ENCODE measurements at places on chromosomes 7 and 10.

DNA sequence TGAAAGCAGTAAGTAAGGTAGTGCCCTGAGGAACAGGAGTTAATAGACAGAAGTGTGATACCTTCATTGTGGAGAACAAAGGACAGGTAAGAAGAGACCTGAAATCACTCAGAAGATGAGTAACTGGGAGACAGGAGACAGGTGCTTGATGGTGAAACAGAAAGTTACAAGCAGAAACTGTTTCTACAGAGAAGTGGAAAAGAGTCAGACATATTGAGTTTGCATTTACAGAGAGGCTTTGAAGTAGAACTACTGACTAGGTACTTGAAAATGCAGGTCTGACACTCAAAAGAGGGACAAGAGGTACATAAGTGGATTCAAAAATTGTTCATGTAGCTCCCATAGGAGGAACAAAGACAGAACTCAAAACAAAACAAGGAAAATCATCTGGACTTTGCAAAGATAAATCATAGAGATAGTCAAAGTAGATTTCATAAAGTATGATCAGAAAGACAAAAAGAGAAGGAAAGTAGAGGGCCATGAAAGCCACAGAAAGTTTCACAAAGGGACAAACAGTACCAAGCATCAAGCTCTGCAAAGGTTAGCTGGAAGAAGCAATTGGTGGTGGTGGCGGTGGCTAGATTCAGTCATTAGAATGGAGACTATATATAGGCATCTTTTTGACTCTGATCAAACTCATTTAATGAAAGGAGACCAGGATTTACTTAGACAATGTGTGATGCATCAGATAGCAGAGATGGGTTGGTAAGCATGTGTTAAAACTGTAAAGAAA is 198.4 kb downstream of the PCLO start:
- no peak for DNase-seq

DNA sequence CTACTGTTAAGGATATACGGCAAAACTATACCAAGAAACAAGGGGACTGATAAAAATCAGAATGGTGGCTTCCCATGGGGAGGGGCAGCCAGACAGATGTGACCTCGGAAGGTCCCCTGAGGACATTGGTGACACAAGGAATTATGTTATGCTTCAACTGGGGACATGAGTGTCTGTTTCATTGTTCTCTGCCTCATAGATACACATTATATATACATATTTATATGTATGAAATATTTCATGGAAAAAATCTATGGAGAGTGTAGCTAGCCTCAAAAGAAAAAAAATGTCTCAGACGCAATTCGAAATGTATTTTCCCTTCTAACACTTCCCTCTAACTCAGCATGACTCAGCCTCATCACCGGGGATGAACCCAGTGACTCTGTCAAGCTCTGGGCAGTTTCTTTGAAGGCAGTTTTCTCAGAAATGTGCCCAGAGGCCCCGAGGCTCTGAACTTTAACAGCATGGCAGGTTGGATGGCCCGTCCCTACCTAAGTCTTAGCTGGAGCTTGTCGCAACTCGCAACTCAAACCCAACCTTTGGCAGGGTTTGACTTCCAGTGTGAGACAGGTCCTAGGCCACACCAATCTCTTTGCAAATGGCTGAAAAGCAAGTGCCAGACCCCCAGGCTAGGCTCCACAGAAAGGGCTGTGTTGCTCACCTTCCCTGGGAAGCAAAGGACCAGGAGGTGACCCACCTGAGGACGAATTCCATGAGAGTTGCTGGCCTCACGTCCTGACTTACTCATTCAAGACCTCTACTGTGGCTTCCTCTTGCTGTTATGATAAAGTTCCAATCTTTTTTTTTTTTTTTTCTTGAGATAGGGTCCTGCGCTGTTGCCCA is 86.9 kb downstream of the CARD11 start:
- peak; percentile 79 for DNase-seq

- no peak for DNase-seq
Measured at GRCh38 chr7:17745610-17746009, 194.7 kb downstream of the SNX13 start.

- DNase-seq: no peak
Measured at GRCh38 chr10:72096115-72097000, 8.0 kb upstream of the SPOCK2 start.

DNA sequence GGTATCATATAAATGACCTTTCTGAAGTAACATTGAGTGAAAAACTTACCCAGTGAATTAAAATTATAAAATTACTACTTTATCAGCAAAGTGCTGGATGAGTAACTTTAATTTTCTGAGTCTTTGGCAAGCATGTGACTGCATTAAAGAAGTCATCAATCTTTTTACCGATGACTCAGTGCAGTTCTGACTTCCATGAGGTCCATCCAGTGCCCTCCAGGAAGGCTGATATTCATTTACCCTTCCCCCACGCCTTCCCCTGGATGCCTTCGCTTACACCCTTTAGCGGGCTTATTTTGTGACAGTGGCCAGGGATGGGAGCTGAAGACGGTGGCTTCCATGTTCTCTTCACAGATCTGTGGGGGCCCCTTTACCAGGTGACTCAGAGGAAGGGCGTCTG is 572.9 kb upstream of the PFKP start:
- DNase-seq: no peak

DNA sequence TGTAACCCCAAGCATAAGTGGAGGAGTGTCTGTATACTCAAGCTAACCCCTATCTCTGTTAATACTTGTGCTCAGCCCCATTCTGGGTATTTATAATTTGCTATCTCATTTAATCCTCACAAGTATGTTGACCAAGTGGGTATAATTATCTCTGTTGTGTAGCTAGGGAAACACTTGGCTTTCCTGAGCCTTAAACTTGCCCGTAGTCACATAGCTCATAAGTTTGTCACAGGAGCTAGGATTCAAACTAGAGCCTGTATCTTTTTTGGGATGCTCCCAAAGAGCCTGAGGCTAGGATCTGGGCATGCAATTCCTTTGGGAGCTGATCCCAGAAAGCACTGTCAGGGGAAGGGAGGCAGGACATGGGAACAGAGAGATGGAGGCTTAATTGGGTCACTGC is 377.4 kb downstream of the GALNT17 start:
- DNase-seq: no peak

DNA sequence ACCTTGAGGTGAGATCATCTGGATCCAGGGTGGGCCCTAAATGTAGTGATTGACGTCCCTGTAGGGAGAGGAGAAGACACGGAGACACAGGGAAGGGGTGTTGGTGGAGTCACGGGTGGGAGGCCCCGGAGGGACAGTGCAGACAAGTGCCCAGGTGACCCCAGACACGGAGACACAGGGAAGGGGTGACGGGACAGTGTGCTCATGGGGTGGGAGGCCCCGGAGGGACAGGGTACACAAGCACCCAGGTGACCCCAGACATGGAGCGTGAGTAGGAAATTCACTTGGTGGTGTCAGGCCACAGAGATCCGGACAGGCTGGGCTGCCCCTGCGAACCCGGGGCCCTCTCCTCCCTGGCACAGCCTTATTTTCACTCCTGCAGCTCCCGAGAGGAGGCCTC is 176.9 kb downstream of the PTPRN2 start:
- no peak for DNase-seq

DNA sequence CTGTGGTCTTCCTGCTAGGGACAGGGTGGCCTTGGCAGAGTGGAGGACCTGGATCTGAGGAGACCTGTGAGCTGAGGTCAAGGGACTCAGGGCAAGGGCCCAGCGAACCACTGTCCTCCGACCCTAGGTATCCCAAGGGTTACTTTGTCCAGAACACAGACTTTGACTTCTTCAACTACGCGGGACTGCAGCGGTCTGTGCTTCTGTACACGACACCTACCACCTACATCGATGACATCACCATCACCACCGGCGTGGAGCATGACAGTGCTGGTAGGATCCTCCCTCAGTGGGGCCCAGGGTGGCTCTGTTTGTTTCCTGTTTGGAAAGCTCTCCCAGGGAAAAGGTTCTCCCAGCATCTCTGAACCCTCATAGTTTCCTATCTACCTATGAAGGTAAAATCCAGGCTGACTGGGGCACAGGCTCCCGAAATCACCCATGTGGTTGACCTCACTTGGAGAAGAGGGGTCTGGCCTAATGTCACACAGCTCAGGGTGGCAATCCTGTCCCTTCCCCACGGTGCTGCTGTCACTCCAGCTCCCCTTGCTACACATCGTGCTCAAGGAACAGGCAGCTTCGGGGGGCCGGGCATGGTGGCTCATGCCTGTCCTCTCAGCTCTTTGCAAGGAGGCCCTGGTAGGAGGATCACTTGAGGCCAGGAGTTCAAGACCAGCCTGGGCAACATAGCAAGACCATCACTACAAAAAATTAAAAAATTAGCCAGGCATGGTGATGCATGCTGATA is 57.6 kb downstream of the ZNF727 start:
- no peak for DNase-seq

DNA sequence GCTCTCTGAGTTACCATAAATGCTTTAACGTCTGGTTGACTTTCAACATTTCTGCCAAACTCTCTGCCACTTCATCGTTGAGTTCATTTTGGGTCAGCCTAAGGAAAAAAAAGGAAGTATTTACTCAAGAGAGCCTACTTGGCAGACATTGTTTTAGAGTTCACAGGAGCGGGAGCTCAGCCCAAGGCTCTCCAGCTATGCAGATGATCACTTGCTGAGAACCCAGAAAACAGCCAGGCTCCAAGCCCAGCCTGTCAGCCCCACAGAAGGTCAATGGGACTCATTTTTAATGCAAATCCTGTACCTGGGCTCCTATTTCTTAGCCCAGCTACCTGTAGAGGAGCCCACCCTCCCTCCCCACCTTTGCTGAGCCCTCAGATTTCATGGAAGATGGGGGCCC is 45.5 kb downstream of the NOD1 start:
- DNase-seq: no peak

DNA sequence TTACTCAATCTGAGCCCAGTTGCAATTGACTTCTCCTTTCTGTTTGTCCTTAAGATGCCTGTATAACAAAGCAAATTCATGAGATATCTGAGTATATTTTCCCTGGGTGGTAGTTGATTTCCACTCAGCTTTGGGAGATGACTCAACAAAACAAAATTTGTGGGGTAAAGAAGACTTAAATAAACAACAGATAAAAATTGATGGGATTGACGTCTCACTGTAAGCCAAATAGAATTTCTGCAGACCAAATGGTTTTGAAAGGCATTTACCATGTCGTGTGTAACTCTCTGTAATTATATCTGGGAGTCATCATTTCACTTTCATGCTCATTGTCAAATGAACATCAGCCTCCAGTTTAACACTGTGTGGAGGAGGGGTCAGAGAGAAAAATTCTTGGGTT is 255.4 kb upstream of the MYO3A start:
- no peak for DNase-seq

- DNase-seq: no peak
Measured at GRCh38 chr10:89357975-89358374, 19.9 kb upstream of the IFIT1B start.

DNA sequence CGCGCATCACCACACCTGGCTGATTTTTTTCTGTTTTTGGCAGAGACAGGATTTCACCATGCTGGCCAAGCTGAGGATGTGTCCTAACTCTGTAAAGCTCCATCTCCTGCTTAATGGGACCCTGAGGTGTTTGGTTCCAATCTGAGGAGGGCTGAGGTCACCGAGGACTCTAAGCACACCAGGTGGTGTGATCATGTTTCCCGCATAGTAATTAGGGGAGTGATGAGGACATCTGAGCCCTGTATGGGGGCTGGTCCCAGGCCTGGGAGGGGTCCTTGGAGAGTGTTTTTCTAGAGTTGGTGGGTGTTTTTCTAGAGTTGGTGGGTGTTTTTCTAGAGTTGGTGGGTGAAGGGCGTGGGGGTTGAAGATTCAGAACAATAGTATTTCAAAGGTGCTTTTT is 3.0 kb upstream of the ABHD11 start:
- DNase-seq: no peak

GRCh38 chr7:120695848-120696247 is 162.1 kb downstream of the TSPAN12 start:
- no peak for DNase-seq

DNA sequence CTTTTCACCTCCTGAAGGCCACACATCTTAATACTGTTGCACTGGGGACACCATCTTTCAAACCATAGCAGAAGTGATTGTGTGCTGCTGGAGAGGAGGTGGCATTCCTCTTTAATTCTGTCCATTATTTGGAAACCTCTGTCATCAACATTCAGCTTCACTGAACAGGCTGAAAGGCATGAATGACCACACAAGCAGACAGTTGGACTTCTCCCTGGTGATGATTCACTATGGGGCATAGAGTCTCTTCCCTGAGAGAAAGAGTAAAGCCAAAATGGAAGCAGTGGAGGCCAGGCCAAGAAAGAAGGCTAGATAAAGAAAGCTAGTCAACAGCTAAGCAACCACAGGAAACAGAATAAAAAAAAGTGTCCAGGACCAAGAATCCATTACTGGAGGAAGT is 113.1 kb upstream of the VSTM2A start:
- no peak for DNase-seq

- no peak for DNase-seq
Measured at GRCh38 chr7:24728503-24729364, 28.5 kb downstream of the GSDME start.

GRCh38 chr7:97118306-97118917 is 914 bp downstream of the SDHAF3 start:
- DNase-seq: no peak

DNA sequence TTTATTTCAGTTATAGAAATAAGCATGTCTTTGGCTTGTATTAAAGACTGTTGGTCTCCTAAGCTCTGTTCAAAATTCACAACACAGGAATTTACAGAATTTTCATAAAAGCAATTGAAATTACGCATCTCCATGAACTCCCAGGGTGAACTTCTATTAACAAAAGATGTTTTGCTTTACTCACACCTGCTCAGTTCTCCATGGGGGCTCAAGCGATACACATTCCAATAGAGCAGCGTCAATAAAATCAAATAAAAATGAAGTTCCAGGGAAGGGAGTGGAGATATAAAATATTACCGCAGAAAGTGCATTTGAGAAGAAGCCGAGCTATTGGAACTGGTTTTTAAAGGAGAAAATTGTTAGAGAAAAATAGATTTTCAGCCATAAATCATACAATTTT is 41.5 kb upstream of the ZNF438 start:
- DNase-seq: no peak

DNA sequence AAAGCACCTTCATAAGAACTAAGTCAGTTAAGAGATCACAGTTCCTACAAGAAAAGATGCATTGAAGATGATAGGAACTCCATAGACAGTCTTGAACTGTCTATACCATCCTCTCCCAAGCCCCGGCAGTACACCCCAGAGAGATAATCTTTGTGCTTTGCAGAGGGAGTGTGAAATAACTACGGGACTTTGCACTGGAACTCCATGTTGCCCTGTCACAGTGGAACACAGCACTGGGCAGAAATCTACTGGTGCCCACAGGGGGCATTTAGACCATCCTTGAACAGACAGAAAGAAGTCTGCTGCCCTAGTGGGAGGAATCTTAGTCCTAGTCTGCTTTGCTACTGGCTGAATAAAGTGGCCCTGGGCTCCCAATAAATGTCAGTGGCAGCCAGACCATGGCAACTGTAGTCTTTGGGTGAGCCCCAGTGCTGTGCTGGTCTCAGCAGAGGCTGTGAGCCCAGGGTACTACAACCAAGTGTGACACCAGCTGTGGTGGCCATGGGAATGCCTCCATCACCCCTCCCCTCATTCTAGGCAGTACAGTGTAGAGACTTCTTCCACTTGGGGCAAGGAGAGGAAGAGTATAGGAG is 107.7 kb upstream of the TMEM168 start:
- no peak for DNase-seq

- no peak for DNase-seq
Measured at GRCh38 chr10:127527891-127528290, 21.2 kb upstream of the NPS start.

All from T-helper 1 cell (primary cell).